ENCODE measurements at places on chromosomes 4 and X.

- DNase-seq: no peak
These were observed 687.3 kb upstream of the ACTRT1 start for GRCh38 chrX:128739539-128739938.

DNA sequence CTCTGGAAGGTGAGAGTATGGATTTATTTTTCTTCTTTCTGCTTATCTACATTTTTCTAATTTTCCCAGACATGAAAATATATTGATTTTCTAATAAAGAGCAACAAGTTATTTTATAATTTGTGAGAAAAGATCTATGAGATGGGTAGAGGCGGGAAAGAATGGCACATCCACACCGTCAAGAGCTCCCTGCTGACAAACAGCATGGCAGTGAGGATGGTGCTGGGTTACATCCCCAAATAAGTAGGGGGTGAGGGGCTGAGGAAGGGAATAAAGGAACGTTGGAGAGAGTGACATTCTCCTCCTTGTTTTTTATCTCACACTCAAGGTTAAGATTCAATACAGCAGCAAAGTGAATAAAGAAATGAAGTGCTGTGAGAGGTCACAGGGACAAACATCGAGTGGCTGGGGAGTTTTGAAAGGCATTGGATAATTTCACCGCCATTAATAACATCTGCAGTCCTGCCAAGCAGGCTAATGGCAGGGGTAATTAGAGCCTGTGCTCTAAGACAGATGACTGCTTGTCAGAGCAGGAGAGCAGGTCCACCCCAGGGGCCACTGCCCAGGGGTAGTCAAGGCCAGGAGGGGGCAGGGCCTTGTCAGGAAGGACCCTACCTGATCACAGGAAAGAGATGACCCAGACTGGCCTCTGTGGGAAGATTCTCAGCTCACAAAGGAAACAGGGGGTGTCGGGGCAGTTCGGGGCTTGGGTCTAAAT, 323.8 kb downstream of the FBXW7 start:
- no peak for DNase-seq

- DNase-seq: no peak
These were observed 2.6 kb upstream of the SMARCA1 start for GRCh38 chrX:129525896-129526295.

DNA sequence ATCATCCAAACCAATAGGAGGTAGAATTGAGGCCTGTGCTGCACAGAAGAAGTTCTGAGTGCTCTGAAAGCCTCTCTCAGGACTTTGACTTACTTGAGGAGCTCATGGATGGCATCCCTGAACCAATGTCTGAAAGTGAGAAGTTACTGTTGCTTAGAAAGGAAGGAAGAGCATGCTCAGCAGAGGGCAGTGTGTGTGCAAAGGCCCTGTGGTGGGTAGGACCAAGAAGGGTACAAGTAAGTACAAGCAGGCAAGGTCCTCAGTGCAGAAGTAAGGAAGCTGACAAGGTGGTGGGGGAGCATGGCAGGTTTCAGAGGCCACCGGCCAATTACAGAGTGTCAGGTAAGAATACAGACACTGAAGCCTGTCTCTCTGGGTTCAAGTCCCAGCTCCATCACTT, 31.4 kb upstream of the LGI2 start:
- no peak for DNase-seq

DNA sequence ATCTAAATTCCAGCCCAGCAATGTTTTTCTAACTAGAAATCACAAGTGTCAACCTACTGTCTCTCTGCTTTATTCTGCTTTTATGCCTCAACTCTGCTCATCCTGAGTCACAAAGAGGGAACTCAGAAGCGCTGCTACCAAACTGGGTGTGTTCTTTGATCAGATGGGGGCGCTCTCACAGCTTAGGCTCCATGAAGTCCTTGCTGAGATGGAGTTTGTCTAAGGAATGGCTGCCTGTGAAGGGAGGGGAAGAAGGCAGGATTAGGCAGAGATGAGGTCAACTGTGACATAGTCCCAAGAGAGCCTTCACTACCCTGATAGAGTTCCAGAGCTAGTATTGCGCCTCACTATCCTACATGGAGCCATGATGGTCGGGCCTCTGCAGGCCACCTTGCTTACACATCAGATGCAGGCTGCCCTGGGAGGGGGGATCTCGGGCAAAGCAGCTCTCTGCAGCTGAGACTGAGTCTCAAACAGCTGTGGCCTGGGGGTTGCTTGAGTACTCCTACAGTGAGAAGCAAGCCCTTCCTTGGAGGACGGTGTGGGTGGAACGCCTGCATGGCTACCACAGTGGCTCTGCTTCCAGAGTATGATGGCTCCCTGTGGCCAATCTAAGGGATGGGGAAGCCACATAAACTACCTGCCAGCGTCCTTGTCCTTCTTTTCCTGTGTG, 219.9 kb downstream of the CCNG2 start:
- DNase-seq: no peak

DNA sequence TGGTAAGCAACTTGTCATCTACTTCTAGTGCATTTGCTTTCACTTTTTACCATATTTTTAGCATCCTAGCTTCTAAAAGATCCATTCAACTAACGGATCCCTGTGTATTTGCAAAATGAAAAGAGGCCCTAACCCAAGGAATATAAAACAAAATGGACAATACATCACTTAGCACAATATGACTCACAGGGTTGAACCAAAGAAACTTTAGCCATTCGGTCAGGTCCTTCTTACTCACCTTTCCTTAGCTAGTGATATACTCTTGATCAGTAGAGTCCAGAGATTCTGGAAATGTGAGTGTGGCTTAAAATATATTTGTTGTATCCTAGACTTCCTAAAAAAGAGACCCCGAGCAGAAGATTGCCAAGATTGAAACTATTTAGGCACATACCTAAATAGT, 19.5 kb downstream of the TMPRSS11E start:
- DNase-seq: no peak

DNA sequence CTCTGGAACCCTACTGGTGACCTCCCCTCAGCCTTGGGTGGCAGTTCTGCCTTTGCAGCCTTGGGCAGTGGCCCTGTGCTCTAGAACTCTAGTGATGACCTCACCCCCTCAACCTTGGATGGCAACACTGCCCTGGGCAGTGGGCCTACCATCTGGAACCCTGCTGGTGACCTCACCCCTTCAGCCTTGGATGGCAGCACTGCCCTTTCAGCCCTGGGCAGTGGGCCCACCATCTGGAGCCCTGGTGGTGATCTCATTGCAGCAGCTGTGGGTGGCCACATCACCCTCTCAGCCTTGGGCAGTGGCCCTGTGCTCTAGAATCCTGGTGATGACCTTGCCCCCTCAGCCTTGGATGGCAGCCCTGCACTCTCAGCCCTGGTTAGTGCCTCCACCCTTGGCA, 129.3 kb downstream of the RBMX2 start:
- no peak for DNase-seq

GRCh38 chr4:103498161-103499070, 221.4 kb downstream of the TACR3 start:
- DNase-seq: peak; percentile 33

DNA sequence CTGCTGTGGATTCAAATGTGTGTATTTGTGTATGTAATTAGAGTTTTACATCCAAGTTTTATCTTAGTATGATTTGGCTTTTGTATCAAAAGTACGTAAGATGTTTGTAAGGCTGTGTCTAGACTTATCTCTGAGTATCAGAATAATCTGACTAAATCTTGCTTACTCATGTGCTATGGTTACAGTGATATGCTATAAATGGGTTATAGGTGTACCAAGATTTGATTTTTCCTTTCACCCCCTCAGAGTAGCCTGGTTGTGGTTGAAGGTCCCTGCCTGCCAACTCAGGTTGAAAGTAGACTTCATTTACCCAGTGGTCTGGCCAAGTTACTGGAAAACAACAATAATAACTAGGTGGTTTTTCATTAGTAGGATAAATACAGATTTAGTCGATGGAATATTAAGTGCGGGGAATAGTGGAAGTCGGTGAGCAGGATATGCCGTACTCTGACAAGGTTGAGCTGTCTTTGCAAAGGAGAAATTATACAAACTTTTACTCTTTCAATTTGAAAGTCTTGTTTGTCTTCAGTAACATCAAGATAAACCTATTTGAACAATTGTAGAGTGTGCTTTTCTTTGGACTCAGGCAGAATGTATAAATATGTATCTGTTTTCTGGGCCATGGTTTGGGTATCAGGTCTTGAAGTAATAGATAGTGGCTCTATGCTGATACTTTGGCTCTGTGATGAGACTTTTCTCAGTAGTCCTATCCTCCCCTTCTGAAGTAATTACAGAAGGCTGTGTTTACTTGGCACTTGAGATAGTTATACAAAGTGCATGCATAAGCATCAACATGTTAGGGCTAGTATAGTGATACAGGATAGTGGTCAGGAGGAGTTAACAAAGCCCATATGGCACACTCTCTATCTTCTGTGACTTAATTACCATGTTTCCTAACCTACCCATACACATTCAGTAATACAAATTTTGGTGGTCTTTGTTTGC, 23.7 kb downstream of the BMP2K start:
- DNase-seq: no peak

- DNase-seq: no peak
These were observed 50.1 kb downstream of the SRPX start for GRCh38 chrX:38170556-38170955.

DNA sequence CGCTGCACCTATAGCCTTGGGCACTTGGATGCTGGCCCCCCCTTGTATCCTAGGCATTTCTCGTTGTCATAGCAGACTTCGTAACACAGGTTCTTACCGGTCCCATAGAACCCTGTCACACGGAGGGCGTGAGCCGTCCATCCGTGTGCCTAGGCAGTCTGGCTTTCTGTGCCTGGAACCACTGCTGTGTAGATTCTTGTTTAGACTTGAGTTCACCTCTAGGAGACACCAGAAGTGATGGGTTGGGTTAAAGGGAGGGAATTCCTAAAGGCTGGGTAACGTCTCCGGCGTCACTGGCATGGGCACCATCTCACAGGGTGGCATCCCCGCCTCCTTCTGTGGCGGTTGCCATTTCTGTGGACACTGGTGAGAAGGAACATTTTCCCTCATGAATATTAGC, 13.5 kb upstream of the NKX1-1 start:
- no peak for DNase-seq

DNA sequence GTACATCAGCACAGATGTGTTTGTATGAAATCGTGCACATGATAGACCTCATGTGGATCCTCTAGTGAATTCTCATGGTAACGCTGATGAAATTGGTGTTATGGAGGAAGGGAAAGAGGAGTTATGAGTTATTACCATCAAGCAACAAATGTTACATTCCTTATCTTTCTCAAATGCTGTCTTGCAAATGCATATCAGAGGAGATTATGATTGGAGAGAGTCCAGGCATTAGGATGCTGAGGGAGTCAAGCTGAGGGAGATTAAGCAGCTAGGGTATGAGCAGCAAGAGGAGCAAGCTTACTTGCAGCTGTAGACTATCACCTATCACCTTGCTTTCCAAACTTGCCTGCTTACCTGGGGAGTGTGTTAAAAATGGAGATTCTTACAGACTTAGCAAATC, 36.8 kb upstream of the SFRP2 start:
- DNase-seq: no peak

DNA sequence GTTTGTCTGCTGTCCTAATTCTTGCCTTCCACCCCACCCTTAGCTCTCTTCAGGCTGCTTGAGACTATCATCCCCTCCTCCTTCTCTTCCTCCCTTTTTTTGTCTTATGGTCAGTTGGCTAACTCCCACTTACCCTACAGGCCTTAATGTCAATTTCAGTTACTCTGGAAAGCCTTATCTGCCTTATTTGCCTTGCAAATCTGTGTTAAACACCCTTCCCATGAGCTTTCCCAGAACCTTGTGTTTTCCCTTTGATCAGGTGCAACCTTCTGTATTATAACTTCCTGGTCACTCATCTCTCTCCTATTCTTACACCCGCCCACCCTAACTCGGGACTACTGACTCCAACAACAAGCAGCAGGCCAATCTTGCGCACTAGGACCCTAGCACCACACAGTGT, 74.8 kb downstream of the COX18 start:
- no peak for DNase-seq

GRCh38 chrX:106742805-106743204, 16.3 kb downstream of the RNF128 start:
- DNase-seq: no peak

DNA sequence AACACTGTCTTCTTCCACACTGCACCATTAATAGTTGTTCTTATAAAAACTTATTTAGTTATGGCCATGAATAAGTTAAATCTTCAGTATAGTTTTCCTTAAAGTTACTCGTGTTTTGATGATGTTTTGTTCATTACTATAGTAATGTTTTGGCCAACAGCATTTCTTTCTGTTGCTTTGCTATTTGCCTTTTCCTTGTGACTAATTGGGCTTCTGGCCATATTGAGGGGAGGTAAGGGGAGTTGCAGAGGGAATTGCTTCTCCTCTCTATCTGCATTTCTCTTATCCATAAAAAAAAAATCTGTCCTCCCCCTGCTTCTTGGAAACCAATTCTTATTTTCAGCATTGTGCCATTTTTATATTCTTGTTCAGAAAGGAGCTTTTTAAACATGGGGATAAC, 42.7 kb upstream of the ZCCHC12 start:
- no peak for DNase-seq

- DNase-seq: peak; percentile 87
These were observed 55.0 kb upstream of the PAK3 start for GRCh38 chrX:111041018-111041462.

- peak; percentile 57 for DNase-seq
These were observed 86.8 kb upstream of the ETNPPL start for GRCh38 chr4:108849611-108850168.

DNA sequence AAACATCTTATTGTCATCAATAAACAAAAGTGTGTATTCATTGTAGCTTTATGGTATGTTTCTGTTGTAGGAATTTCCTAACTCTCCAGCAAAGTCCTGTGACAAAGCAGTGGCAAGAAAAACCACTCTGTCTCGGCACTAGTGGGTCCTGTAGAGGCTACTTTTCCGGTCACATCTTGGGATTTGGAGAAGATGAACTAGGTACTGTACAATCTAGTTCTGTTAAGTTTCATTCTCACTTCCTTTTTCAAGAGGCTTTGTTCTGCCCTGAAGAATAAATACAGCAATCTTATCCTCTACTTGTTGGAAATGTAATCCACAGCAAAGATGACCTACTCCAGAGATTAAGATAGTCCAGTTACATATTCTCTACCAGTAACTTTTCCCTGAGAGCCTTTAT, 69.3 kb downstream of the HHIP start:
- no peak for DNase-seq

- DNase-seq: no peak
These were observed 5.2 kb downstream of the TMEM164 start for GRCh38 chrX:110008011-110008635.

DNA sequence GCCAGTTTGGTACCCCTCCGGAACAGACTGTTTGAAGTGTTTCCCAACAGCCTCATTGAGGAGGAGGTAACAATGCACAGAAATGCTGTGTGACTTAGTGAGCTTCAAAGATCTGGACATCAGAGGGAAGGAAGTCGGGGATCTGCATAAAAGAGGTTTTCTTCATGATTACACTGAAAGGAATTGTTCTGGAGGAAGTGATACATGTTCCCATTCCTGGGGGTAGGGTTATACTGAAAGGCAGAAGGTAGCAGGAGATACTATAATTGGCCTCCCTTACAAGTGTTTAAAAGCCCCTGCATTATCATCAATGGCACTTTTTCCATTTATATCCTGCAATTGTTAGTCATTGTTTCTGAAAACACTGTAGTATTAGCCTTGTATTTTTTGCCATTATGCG, 94.0 kb upstream of the DKK2 start:
- no peak for DNase-seq

Measured in AG09309 (cell line).